ENCODE measurements at places on chromosomes 1 and 21.

GRCh38 chr21:14876524-14876840 is 188.3 kb downstream of the NRIP1 start:
- DNase-seq, result no peak

GRCh38 chr1:29258189-29258975 is 22.1 kb downstream of the PTPRU start:
- DNase-seq, result no peak

- DNase-seq, result no peak
Measured at GRCh38 chr1:7516929-7517328, 254.2 kb upstream of the VAMP3 start.

GRCh38 chr1:5981009-5981380 is 11.2 kb downstream of the NPHP4 start:
- DNase-seq, result no peak

GRCh38 chr1:34865981-34866761 is 6.6 kb upstream of the SMIM12 start:
- peak; percentile 73 for DNase-seq

DNA sequence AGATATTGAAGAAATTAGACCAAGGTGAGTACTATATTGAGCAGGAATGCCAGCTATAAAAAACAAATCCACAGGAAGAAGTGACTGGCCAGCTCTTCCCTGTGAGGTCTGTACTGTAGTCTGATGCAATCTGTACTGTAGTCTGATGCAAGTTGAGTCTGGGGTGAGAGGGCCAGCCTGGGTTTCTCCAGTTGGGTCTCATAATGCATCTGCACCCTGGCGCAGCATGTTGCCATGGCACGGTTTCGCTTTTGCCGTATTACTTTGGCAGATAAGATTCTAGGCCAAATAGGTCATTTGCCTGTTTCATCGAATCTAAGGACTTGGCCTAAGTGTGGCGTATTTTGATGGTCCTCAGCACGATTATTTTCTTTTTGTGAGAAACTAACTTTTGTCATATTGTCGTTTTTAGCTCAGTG is 24.4 kb upstream of the PGD start:
- no peak for DNase-seq

- no peak for DNase-seq
Measured at GRCh38 chr1:29549001-29549400, 312.7 kb downstream of the PTPRU start.

DNA sequence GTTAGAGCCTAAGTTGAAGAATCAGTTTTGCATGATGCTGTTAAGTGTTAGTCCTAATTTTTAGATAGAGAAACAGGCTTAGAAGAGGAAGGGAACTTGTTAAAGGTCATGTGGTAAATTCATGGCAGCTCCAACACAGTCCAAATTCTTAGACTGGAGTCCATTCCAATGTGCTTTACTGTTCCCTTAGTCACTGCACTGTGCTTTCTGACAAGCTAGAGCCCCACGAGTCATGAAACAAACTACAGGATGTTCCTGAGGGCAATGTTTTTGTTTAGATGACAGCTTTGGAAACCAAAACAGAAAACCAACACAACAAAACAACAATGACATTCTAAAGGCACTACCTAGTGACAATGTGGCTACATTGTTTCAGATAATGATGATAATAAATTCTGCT is 23.1 kb upstream of the RGS4 start:
- DNase-seq, result peak; percentile 9

- DNase-seq, result no peak
Measured at GRCh38 chr1:53244141-53244540, 5.8 kb upstream of the MAGOH start.

GRCh38 chr1:221637641-221638041 is 104.2 kb downstream of the DUSP10 start:
- DNase-seq, result peak; percentile 42

DNA sequence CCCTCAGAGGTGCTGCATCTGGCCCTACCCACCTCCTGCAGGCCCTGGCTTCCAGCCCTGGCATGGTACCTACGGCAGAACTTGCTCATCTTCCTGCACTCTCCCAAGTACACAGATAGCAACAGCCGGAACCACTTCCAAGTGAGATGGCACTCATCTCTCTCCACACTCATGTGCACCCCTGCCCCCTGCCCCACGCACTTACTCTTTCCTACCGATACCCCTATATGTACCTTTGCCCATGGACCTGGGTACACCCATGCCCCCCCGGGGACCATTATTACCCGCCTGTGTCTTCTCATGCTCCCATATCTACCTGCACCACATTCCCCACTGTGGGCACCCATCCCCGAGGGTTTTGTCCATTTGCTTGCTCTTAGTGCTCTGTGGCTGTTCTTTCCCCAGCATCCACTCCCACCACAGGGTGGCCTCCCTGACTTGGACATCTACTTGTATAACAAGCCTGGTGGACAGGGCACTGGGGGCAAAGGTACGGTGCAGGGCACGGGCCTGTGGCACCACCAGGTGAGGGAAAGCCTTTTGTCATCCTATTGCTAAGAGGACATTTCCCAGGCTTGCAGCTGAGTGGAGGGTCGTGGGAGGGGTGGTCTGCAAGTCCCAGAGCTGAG is 14.7 kb downstream of the HYI start:
- DNase-seq, result no peak

GRCh38 chr21:31191553-31191952 is 152.5 kb downstream of the TIAM1 start:
- DNase-seq, result no peak

DNA sequence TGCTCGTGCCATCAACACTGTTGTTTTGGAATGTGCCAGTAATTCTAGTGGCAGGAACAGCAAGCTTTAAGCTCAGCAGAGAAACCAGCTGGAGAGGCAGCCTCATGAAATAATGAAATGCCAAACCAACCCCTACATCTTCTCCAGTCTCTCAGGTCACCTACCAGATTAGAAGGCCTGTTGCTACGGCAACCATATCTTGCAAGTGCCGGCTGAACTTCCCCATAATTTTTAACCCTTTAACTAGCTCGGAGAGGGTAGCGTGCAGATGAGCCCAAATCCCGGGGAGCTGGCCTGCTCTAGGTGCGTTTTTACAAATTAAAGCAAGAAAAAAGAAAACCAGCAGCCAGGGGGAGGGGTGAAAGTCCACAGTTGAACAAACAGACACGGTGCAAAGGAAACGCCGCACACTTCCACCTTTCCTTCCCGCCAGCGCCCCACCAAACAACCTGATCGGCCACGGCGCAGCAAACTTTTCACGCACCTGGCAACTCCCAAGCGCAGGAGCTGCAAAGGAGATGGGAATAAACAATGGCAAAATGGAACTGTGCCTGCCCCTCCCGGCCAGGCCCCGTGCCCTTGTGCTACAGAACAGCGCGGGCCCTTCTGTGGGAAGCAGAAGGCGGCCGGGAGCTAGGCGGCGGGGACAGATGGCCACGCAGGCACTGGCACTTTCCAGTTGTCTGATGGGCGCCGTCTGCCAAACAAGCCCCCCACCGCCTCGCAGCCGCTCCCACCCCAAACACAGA is 50.1 kb downstream of the SSBP3 start:
- no peak for DNase-seq

DNA sequence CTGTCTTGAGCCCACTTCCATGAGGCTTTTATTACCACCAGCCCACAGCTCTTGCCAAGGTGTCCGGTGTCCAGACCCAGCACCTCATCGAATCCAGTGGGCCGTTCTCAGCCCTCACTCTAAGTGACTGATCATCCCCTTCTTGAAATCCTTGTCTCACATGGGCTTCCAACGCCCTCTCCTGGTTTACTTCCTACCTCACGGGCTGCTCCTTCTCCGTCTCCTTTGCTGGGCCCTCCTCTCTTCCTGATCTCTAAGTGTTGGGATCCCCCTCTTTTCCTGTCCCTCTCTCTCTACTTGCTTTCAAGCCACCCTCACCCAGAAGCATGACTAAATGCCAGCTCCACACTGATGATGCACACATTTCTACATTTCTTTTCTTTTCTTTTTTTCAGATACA is 9.0 kb upstream of the RHBG start:
- DNase-seq, result peak; percentile 26

GRCh38 chr1:35097224-35097623 is 18.0 kb downstream of the ZMYM1 start:
- peak; percentile 64 for DNase-seq

DNA sequence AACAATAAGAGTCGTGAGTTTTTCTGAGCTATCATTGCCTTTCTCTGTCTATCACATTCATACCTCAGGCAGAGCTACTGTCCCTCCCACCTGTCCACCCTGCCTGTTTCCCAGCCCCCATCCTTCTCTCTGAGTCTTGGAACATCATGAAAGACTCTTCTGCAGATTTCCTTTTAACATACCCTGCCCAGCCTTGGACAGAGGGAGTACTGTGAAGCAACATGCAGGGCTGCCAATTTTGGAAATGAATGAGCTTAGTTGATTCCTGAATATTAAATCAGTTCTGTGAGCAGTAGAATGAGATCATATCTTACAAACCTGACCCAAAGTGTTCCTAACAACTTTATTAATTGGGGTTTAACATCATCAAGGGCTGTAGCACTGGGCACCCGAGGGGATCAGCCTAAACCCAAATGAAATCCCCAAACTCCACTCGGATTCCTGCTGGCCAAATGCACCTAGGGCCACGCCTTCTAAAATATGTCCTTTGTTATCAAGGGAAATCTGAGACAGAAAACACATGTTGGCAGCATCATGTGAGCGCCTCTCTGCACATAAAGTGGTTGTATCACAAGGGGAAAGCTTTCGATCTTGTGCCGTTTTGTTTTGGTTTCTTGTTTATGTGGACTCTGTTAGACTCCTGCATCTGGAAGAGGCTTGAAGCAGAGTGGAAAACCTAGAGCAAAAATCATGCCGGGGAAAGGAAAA is 357.6 kb downstream of the KIF26B start:
- peak; percentile 32 for DNase-seq

DNA sequence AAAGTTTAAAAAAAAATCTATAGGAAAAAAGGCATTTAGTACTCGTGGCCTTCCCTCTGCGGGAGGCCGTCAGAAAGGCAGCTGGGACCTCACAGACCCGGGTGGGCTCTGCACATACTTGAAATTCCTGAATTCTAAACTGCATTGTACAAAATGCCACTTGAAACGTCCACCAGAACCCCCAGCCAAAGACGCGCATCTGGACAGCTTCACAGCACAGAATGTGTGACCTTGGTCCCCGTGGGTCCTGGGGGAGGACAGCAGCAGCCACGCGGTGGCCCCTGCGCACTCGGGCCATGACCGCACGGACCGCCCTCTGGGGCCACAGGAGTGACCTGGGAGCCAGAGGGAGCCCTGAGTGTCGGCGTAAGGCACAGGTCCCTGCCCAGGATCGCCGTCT is 20.6 kb upstream of the MRPS14 start:
- DNase-seq, result no peak

GRCh38 chr1:24688621-24689195 is 45.6 kb downstream of the SRRM1 start:
- peak; percentile 55 for DNase-seq

- no peak for DNase-seq
Measured at GRCh38 chr1:232667094-232667777, 37.3 kb upstream of the SIPA1L2 start.

- peak; percentile 79 for DNase-seq
Measured at GRCh38 chr1:153532769-153533599, 2.8 kb downstream of the S100A6 start.

GRCh38 chr1:151284013-151284577 is 2.0 kb downstream of the ZNF687 start:
- no peak for DNase-seq

DNA sequence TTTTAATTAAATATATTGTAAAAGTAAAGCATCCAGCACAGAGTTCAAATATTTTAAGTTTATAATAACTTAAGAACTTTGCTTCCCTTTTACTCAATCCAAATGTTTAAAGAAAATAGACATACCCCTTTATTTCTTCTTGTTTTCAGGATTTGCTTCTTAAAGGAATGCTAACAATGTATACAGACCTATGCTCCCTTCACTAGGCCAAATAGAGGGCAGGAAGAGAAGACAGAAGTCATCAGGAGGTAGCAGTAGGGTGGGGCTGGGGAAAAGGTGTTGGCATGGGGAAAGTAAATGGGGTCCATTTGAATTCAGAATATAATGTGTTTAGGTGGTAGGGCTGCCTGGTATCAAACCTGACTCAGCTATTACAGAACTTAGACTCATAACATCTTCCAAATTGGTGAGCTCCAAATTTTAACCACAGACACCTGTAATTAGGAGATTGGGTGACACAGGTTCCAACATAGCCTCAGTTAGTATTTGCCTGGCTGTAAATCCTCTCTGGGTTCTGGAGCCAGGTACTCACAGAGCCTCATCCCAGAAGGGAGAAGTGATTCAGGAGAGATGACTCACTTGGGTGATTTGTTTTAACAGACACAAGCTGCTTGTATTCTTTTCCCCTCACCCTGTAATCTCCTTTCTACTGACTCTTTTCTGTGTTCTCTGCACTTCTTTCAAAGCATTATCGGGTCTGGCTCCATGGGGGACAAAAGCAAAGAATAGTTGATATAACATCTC is 60.1 kb upstream of the DUSP10 start:
- peak; percentile 35 for DNase-seq

- peak; percentile 18 for DNase-seq
Measured at GRCh38 chr1:240271081-240271480, 179.4 kb downstream of the FMN2 start.

- no peak for DNase-seq
Measured at GRCh38 chr1:83810144-83810543, 188.8 kb downstream of the TTLL7 start.

GRCh38 chr1:155454096-155454495 is 108.5 kb downstream of the ASH1L start:
- peak; percentile 84 for DNase-seq

DNA sequence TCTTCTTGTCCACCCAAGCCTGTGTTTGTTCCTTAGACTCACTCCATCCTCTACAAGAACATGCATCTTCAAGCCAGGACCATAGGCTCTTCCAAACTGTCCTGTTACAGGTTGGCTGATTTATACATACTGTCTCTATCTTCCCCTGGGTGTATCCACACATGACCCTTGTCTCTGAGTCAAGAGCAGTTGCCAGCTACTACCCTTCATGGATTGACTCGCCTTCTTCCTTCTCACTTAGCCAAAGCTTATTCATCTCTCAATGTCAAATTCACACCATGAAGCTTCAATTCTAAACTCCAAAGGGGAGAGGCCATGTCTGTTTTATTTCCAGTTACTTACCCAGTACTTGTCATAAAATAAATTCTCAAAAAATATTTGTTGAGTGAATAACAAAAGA is 64.1 kb upstream of the CACHD1 start:
- DNase-seq, result no peak

GRCh38 chr1:56837244-56837939 is 17.2 kb upstream of the C8A start:
- DNase-seq, result no peak

DNA sequence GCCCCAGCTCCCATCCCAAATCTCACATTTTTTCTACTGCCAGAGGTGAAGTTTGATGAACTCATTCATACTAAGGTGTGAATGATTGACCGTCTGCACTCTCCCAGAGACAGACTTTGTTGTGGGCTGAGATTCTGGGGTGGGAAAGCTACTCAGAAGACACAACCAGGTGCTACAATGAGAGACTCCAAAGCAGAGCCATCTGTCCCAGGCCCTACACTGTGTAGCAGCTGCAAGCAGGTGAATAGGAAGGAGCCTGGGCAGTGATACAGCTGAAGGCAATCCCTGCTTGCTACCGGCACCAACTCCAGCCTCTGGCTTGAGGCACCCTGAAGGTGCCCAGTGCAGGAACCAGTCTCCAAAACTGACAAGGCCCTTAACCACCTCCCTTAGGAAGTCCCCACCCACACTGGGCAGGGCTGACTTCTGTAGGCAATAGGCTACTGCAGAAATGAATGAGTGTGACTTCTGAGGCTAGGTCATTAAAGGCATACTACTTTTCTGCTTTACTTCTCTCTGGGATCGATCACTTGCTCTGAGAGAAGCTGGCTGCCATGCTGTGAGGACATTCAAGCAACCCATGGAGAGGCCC is 79.7 kb upstream of the RUNX3 start:
- no peak for DNase-seq

Data from fibroblast of lung (primary cell).